SHP77 treated with DMSO at 0.1 percent for 48 hours (cell line): ENCODE measurements at places on chromosomes 16 and 17.

DNA sequence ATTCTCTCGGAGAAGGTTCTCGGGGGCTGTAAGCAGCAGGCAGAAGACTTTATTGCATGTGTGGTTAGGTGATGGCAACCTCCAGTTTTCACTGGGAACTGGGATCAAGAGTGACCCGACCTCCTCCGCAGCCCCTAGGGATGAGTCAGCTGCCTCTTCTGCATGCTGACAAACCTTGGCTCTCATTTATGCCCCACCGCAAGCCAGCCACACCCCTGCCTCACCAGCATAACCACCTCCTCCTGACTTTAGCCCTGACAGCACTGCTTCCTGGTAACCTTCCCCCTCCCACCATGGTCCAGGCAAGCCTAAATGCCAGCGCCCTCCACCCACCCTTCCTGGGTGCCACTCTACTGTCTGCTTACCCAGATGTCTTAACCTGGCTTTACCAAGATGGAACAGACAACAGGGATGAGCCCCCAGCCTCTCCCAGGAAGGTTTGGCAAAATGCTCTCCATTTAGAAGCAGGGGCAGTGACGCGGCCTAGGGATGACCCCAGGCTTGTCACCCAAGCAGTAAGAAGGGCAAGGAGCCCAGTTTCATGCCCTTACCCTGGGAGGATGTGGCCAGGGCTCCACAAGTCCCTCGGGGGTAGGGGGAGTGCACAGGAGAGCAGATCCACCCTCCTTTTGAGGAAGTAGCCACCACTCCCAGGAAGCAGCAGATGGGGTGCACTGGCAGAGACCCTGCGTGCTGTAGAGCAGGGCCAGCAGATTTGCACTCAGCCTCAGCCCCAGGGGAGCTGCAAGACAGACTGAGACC, 73.5 kb downstream of the GOSR1 start:
- DNase-seq = no peak

- DNase-seq = no peak
These were observed 100.2 kb downstream of the SYCE1L start for GRCh38 chr16:77299395-77299794.

DNA sequence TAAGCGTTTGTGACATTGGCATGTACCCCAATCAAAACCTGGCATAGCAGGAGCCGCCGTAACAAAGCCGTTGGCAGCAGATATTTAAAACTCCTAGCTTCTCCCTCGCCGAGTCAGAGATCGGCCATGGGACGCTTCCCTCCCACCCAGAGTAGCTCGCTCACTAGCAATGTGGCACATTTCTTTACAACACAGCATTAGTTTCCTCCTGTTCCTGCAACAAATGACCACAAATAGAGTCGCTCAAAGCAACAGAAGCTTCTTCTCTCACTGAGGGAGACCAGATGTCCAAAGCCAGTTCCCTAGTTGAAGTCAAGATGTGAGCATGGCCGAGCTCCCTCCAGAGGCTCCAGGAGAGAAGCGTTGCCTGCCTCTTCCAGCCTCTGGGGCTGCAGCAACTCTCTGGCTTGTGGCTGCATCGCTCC, 106.7 kb downstream of the RBFOX3 start:
- no peak for DNase-seq

DNA sequence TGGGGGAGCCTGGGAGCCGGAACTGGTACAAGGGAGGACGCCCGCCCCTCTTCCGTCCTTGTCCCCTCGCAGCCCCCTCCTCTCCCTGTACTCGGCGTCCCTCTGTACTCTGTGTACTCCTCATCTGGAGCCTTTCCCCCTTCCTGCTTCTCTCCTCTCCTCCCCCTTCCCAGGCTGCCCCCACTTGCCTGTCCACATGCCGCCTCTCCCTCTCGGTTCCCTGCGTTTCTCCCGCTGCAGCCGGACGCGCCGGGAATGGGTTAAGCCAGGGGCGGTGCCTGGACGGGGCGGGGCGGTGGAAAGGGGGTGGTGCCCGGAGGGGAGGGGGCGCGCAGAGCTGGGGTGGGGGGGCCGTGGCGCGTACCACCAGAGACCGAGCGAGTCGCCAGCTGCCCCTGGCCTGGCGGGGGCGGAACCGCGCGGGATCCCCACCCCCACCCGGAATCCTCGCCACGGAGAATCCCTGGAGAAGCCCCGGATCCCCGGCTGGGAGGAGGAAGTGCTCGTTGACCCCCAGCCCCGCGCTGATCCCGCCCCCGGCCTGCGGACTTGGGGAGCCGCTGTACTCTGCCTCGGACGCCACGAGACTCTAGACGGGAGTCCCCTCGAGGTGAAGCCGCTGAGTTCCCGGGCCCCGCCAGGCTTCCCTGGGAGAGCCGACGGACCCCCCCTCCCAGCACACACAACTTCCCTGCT, 22.6 kb downstream of the GJD3 start:
- no peak for DNase-seq

DNA sequence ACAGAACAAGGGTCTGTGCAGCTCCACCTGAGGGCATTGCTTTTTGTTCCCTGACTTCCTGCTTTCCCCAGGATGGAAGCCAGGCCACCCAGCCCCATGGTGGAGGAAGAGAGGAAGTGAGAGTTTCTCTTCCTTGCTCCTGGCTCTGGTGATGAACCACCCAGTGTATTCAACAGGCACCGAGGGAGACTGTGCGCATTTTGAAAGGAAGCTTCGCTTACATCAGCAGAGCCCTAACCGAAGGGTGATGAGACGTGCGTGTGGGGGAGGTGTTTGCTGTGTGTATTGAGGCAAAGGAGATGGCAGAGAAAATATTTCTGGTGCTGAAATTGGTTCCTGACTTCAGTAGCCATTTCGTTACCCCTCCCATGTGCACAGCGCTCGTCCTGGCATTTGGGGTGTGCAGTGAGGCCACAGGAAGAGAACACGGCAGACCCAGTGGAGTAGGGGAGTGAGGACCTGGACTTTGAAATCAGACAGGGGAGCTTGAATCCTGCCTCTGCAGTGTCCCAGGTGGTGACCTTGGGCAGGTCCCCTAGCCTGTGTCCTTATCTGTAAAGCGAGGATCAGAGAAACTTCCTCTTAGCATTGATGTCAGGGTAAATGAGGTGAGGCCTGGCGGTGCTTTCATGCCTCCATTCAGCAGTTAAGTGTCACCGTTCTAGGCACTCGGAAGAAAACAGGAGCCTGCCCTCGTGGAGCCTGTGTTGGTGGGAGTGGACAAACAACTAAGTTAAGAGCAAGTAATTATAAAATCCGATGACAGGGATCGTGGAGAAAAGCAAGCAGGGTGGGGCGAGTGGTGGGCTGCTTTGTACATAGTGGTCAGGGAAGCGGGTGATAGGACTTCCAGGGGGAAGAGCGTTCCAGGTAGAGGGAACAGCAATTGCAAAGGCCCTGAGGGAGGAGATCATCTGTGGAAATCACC, 7.4 kb downstream of the CMIP start:
- no peak for DNase-seq

DNA sequence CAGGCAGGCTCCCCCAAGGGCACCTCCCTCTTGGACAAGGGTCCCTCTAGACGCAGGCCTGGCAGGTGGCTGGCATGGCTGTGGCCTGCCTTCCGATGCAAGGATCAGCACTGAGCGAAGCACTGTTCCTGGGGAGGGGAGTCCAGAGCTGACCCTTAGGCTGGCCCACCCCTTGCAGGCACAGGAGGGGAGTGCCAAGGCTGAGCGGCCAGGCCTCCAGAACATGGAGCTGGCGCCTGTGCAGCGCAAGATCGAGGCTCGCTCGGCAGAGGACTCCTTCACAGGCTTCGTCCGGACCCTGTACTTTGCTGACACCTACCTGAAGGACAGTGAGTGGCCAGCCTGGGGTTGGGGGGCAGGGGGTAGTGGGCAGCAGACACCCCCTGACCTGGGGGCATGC, 16.8 kb upstream of the MYO15B start:
- DNase-seq = no peak

DNA sequence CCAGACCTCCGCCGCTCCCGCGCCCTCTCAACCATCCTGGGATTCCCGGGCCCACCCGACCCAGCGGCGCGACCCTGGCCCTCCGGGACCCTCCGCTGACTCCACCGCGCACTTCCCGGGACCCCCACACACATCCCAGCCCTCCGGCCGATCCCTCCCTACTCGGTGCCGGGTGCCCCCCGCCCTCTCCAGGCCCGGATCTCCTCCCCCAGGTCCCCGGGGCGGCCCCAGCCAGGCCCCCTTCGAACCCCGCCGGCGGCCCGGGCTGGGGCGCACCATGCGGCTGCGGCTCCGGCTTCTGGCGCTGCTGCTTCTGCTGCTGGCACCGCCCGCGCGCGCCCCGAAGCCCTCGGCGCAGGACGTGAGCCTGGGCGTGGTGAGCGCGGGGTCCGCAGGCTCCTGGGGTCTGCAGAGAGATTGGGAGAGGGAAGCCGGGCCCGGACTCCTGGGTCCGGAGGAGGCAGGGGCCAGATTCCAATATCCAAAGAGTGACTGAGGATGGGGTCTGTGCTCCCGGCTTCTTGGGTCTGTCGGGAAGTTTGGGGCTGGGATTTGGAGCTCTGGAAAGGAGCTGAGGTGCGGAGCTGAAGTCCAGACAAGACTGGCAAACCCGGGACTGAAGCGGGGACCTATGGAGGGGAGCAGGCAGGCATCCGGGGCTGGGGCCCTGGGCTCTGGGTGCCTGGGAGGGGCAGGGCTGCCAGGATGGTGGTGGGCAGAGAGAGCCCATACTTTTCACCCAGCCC, 453 bp downstream of the MMP25 start:
- DNase-seq = no peak

DNA sequence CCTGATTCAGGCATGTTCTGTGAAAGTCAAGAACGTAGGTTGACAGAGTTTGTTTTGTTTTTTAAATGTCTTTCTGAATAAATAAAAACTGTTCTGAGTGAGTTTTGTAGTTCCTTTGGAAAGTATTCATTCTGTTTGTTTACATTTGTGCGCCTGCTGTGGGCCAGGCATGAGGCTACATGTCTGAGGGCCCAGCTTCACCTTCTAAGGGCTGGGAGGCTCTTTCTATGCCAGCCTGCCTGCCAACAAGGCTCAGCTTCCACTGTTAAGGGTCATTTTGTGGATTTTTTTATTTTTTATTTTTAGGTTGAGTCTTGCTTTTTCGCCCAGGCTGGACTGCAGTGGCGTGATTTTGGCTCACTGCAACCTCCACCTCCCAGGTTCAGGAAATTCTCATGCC, 6.1 kb downstream of the WWOX start:
- DNase-seq = no peak

DNA sequence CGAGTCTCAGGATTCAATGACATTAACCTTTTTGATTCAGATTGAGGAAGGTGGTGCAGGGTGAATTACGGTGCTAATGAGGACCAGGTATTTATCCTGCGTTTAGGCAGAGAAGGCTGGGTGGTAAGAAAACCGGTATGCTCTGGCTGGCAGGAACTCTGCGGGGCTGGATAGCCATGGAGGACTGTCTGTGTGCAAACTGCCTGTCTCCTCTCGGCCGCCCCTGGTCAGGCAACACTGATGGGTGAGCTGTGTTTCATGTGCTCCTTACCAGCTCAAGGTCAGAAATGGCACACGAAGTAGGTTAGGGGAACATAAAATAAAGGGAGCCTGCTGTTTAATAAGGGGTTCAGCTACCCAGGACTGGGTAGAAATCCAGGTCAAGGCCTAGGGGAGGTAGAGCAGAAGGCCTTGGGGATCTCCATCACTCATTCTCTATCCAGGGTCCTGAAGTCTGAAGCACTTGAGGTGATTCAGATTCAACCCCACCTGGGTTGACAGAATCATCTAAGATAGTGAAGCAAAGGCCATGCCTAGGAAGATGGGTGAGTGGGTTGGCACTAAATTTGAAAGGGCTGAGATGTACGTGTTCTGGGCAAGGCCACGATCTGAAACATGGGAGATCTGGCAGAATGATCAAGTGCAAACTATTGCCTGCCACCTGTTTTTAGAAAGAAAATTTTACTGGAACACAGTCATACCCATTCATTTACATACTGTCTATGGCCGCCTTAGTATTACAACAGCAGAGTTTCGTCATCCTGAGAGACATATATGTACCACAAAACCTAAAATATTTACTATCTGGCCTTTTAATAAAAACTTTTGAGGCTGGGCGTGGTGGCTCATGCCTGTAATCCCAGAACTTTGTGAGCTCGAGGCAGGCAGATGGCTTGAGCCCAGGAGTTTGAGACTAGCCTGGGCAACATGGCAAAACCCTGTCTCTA, 292.5 kb downstream of the XYLT1 start:
- no peak for DNase-seq

DNA sequence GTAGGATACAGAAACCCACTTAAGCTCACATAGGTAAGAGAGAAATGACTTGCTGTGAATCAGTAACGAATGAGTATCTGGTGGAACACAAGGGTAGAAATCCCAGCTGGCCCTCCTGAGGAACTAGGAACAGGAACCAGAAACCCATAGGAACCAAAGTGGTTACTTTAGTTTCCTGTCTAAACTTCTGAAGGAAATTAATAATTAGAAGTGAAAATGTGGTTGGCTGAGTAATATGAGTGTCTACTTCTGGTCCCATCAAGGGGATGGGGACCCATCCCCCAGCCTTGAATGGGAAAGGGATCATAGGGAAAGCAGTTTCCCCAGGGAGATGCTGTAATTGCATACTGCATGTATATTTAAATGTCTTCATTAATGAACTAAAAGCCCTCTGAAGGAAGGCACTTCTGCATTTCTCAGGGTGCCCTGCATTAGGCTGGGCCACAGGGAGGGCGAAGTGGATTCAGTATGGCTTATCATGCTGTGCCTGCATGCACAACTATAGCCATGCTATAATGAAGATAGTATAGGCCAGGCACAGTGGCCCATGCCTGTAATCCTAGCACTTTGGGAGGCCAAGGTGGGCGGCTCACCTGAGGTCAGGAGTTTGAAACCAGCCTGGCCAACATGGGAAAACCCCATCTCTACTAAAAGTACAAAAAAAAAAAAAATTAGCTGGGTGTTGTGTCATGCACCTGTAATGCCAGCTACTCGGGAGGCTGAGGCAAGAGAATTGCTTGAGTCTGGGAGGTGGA, 45.6 kb downstream of the CYB5B start:
- no peak for DNase-seq

DNA sequence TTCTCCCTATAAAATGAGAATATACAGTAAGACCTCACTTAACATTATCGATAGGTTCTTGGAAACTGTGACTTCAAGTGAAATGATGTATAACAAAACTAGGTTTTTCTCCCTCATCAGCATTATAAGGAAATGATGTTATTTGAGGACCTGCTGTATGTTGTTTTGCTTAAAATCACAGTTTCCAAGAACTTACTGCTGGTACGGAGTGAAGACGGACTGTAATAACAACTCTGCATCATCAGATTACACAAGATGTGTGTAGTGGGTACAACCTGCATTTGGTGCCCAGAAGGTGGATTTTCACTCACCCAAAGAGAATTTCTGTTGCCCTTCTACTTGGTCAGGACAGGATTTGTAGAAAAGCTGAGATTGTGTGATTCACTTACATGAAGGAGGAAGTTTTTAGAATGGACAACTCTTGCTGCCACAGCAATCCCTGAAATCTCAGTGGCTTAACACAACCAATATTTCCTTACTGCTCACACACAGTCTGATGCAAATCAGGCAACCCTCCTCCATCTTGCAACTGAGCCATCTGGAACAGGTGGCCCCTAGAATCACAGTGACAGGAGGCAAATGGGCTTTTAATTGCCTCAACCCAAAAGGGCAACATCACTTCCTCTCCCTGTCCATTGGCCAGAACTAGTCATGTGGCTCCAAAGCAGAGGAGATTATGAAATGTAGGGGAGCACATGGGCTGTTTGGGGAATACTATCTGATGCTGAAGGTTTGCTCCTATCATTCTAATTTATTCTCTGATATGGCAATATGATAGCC, 67.6 kb upstream of the CACNG5 start:
- DNase-seq = no peak
